Body of pancreas (tissue), 4 donors: ENCODE measurements at places on chromosomes 5 and 9.

DNA sequence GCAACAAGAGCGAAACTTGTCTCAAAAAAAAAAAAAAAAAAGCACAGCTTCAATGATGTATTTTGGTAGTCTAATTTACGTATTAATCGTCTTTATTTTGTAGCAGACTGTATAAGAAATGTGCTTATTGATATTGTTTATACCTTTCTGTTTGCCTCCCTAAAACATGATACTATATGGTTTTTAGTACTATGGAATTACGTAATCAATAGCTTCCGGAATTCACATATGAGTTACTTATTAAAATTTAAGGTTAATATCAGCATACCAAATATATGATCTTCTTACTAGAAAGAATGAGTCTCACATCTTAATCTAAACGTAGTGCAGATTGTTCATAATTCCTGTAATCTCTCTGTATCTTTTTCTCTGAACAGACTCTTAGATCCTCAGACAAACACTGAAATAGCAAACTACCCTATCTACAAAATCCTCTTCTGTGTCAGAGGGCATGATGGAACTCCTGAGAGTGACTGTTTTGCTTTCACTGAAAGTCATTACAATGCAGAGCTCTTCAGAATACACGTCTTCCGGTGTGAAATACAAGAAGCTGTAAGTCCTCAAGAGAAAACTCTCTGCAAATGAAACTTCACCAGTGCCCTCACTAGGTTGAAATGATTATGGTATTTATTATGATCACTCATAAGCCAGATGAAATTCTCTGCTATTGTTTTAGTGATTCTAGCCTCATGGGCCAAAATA, 44.4 kb upstream of the GPR21 start:
- H3K4me3 ChIP-seq = no peak overlapping the region
- H3K4me1 ChIP-seq = no peaks in the 10 kb centered on the region
- H3K27ac ChIP-seq = no peak overlapping the region
- H3K27me3 ChIP-seq = no peaks in the 10 kb centered on the region
- peaks cover 16% of the 10 kb centered on the region for H3K36me3 ChIP-seq

- peaks cover under 1% of the 10 kb centered on the region for H3K4me1 ChIP-seq
- no peak overlapping the region for H3K4me3 ChIP-seq
- no peak for DNase-seq
- no peak overlapping the region for H3K27ac ChIP-seq
Measured at GRCh38 chr5:69213513-69214215, 21.0 kb upstream of the CDK7 start.

- DNase-seq = no peak
- H3K36me3 ChIP-seq = no peaks in the 10 kb centered on the region
- peak overlapping the region; percentile 31 for H3K27ac ChIP-seq
- H3K4me3 ChIP-seq = no peak overlapping the region
- no peaks in the 10 kb centered on the region for H3K27me3 ChIP-seq
- peaks cover 20% of the 10 kb centered on the region for H3K4me1 ChIP-seq
Measured at GRCh38 chr5:159210210-159210661, 883 bp upstream of the RNF145 start.

DNA sequence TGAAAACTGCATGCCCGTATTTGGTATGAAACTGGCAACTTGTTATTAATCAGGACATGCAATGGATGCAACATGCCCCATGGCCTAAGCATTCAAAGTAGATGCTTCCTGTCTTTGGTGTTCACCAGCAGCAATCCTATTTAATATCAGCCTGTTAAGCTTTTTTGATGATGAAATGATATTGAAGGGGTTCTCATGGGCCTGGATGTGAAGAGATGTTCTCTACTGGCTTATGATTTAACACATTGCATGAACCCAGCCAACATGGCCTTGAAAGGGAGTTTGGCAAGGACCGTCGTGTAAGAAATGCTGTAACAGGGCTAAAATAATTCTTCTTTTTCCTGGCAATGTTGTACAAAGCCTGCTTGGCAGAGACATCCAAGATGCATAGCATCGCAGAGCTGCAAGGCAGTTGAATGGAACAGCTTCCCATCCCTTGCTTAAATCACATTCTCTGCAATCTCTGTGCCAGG, 111.2 kb downstream of the SMARCA2 start:
- H3K4me3 ChIP-seq = no peak overlapping the region
- no peaks in the 10 kb centered on the region for H3K36me3 ChIP-seq
- peaks cover 23% of the 10 kb centered on the region for H3K4me1 ChIP-seq

GRCh38 chr9:79007701-79008483, 563.9 kb upstream of the TLE4 start:
- H3K36me3 ChIP-seq = no peaks in the 10 kb centered on the region
- H3K27ac ChIP-seq = no peak overlapping the region
- H3K27me3 ChIP-seq = no peaks in the 10 kb centered on the region
- no peak overlapping the region for H3K4me3 ChIP-seq

DNA sequence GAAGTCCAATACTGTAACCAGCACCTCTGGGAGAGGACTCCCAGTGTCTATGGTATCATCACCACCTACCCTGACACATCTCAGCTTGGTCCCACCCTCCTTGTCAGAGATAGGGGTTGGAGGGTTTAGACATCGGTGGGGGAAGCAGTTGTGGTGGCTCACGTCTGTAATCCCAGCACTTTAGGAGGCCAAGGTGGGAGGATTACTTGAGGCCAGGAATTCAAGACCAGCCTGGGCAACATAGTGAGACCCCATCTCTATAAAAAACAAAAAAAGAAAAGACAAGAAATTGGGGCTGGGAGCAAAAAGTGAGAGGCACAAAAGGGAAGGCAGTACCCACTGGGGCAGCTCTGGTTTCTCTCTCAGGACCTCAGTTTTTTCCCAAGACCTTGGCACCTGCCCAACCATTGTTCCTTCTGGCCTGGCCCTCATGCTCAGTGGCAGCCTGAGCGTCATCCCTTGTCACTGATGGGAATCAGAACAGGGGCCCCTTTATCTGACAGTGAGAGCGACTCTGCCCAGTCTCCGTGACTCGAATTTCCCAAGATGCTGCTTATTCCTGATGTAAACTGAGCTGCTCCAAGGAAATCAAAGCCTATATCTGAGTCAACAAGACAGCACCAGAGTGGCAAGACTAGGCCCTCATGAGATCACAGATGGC, 80.5 kb upstream of the HSPA9 start:
- no peaks in the 10 kb centered on the region for H3K4me1 ChIP-seq
- no peaks in the 10 kb centered on the region for H3K36me3 ChIP-seq
- no peak overlapping the region for H3K4me3 ChIP-seq
- peak; percentile 21 for DNase-seq
- H3K27me3 ChIP-seq = no peaks in the 10 kb centered on the region
- H3K27ac ChIP-seq = no peak overlapping the region

GRCh38 chr9:9521033-9521779, 1091.6 kb downstream of the PTPRD start:
- no peak overlapping the region for H3K27ac ChIP-seq
- H3K4me1 ChIP-seq = no peaks in the 10 kb centered on the region
- H3K27me3 ChIP-seq = no peaks in the 10 kb centered on the region
- H3K4me3 ChIP-seq = no peak overlapping the region
- DNase-seq = no peak

DNA sequence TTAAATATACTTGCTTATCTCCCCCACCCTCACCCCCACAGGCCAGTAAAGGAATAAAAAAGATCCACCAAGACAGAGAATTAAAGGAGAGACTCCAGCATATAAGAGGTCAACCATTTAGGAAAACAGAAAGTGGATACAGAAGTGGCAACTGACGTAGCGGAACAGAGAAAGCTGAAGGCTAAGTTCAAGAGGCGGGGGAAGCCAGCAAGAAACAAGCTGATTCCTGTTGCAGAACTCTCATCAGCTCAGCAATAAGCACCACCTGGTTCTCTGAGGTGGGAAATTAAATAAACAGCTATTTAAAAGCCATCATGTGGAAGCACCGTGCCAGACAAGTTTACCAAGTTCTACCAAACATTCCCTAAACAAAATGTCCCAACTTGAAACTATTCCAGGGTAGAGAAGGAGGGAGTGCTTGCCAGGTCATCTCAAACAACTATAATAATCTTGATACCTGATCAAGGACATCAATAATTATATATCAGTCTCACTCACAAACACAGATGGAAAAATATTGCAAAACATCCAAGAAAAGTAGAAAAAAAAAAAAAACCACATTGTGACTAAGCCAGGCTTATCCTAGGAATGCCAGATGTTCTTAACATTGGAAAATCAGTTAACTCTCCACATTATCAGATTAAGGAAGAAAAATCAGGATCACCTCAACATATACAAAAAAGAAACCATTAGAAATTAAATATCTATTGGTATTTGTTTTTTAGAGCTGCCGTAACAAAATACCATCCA, 7.3 kb upstream of the ARL15 start:
- no peak for DNase-seq
- H3K27ac ChIP-seq = no peak overlapping the region
- H3K27me3 ChIP-seq = no peaks in the 10 kb centered on the region
- no peak overlapping the region for H3K4me3 ChIP-seq

DNA sequence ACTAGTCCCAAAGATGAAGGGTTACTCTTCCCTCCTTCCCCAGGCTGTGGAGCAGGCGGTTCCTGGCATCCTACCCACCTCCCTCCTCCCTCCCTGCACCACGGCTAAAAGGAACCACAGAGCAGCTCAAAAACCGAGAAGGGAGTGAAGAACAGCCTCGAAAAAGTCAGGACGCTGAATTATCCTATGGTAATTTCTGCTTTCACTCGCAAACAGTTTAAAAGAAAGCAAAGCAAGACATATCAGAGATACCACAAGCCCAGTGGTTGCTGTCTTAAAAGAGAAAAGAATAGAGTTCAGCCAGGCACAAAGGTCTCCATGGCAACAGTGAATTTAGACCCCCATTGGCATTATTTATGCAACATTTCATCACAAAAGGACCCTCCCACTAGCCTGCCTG, 315.4 kb downstream of the CTNND2 start:
- H3K4me3 ChIP-seq = no peak overlapping the region
- peak overlapping the region; percentile 4 for H3K27ac ChIP-seq
- H3K27me3 ChIP-seq = no peaks in the 10 kb centered on the region
- H3K4me1 ChIP-seq = peaks cover 7% of the 10 kb centered on the region
- H3K36me3 ChIP-seq = no peaks in the 10 kb centered on the region
- DNase-seq = no peak

DNA sequence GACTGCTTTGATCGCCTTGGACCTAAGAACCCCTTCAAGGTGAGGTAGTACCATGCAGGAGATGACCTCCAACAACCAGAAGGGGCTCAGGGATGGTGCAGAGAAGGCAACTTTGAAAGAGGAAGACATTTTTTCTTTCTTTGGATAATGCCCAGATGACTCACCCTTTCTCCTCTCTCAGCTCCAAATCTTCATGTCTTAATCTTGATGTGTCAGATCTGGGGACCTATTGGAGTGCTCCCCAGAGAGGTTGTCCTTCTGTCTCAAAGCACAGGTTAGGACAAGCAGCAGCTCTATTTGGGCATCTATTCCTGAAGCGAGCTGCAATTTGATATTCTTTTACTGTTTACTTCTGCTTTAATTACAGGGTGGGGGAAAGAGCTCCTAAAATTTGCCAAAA, 229.9 kb upstream of the MAP3K1 start:
- no peaks in the 10 kb centered on the region for H3K36me3 ChIP-seq
- no peak overlapping the region for H3K4me3 ChIP-seq
- H3K27ac ChIP-seq = no peak overlapping the region
- no peak for DNase-seq
- no peaks in the 10 kb centered on the region for H3K27me3 ChIP-seq

GRCh38 chr9:114060711-114061110, 17.4 kb downstream of the AMBP start:
- H3K4me3 ChIP-seq = no peak overlapping the region
- DNase-seq = no peak
- no peaks in the 10 kb centered on the region for H3K36me3 ChIP-seq
- H3K4me1 ChIP-seq = peaks cover 3% of the 10 kb centered on the region
